Caco-2 (cell line): ENCODE measurements at places on chromosomes 13 and 19.

DNA sequence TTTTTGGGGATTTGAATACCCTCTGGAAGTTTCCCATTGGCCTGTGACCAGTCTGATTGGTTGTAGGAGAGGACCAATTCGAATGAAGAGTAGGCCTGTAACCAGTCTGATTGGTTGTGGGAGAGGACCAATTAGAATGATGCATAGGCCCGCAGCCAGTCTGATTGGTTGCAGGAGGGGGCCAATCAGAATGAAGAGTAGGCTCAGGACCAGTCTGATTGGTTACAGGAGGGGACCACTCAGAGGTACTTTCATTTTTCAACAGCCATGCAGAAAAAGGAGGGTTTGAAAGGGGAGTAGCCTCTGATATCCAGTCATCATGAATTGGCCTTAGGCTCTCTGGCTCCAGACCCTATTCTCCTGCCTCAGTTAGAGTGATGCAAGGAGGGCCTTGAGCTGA lies 30.4 kb upstream of the SLC1A5 start:
- peak; percentile 61 for DNase-seq

DNA sequence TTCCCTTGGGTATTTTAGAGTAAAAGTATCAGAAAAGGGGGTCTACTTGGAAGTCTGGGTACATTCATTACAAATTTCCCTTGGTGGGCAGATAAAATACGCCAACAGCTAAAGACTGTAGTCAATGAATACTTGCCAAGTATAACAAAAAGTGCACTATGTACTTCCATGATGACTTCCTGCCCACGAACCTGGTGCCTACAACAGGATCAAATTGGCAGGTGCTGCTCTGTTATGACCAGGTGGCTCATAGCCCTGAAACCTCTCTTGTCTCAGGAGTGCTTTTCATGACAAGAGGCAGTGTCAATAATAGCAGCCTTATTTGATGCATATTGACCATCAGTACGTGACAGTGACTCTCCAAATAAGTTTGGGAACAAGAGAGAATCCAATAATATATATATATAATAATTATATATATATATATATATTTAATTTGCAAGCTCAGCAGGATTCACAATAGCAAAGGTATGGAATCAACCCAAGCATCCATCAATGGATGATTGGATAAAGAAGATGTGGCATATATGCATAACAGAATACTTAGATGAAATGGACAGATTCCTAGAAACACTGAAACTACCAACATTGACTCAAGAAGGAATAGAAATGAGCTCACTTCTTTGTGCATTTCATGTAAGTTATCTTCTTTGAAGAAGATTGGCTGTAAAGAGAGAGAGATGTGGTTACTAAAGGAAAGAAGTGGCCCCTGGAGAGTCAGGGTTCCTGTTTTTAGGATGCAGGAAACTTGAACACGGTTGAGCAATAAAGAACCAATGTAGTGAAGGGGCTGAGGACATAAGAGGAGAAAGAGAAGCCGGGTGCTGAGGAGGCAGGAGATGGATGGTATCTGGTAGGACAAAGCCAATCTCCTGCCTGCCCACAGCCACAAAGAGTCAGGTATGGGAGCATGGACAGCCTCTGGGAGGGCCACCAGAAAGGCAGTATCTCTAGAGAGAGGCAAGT lies 52.0 kb upstream of the GTF2F2 start:
- DNase-seq, result no peak

DNA sequence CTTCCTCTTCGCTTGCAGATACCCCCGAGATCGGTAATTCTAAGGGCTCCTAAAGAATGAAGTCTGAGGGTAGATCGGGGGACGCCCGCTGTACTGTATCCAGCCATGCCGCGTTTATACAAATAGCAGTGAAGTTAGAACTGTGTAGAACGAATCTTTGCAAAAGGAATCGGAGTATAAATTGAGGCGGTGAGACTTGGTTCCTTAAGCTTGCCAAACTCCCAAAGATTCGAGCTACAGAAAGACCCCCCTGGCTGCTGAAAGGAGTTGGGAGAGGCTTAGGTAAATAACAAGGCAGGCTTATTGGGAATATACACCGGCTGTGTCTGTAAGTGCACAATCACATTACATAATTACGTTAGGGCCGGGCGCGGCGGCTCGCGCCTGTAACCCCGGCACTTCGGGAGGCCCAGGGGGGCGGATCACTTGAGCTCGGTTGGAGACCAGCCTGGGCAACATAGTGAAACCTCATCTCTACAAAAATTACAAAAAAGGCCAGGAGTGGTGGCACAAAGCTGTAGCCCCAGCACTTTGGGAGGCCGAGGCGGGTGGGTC lies 12.2 kb downstream of the TMEM160 start:
- DNase-seq, result peak; percentile 69

- DNase-seq, result no peak
Measured at GRCh38 chr19:38898788-38899446, 501 bp downstream of the SIRT2 start.

- peak; percentile 32 for DNase-seq
Measured at GRCh38 chr13:109802936-109803335, 16.6 kb upstream of the IRS2 start.

DNA sequence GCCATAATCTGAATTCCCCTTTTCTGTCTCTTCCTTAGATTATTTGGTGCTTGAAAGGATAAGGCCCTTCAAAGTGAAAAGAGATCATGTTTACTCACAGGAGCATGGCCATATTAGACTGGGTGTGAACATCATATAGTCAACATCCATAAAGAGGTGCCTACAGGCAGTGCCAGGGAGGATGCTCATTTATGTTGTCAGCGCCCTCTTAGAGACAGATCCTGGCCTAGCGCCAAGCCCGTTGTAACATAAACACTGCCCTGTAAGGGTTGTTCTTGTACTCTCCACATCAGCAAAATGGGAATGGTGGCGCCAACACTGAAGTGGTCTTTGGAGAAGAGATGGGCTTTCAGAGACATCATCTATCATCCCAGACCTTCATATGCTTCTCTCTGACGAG lies 16.1 kb downstream of the PCDH8 start:
- no peak for DNase-seq

GRCh38 chr13:25733696-25734435 lies 317.9 kb downstream of the SHISA2 start:
- no peak for DNase-seq

DNA sequence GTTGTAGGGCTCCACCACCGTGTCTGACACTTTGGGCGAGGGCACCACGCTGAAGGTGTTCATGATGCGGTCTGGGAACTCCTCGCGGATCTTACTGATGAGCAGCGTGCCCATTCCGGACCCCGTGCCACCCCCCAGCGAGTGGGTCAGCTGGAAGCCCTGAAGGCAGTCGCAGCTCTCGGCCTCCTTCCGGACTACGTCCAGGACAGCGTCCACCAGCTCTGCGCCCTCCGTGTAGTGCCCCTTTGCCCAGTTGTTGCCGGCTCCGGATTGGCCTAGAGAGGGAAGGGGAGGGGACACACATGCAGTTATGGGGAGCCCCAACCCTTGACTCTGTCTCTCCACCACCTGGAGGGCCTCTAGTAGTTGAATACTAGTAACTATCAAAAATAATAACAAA lies 6.2 kb downstream of the TUBB4A start:
- no peak for DNase-seq

GRCh38 chr19:11496391-11497163 lies 9.1 kb downstream of the ZNF653 start:
- peak; percentile 76 for DNase-seq

DNA sequence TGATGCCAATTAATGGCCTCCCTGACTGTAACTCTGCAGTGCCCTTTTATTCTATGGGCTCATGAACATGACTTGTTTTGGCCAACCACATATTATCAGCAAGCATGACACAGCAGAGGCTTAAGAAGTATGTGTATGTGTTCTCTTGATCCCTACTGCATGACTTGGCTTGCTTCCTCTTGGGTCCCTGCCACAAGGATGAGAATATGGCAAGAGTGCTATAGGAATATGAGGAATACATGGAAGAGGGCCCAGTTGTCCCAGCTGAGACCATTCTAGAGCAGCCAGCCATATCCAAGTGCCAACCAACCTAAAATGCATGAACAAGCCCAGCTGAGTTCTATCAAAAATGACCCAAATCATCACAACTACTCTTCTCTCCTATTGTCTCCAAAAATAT lies 576.7 kb upstream of the PCDH9 start:
- DNase-seq, result no peak

- DNase-seq, result no peak
Measured at GRCh38 chr19:17790059-17790780, 4.7 kb upstream of the B3GNT3 start.

- DNase-seq, result no peak
Measured at GRCh38 chr13:91359631-91360030, 12.1 kb downstream of the MIR17HG start.

DNA sequence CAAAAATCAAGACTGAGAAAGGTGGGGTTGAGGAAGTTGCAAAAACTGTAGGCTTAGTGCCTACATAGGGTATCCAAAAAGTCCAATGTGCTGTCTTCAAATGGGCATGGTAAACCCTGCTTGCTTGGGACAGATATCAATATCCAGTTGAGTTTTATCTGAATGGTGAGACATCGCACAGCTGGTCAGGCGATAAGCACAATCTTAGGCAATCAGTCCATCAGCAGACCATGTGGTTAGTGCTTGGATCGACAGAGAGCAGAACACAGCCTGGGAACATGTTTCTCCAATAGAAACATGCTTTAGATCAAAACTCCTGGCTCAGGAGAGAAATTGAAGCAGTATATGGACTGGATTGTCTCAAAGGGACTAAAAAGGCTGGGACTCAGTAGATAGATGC lies 151.3 kb upstream of the IPO5 start:
- DNase-seq, result no peak

DNA sequence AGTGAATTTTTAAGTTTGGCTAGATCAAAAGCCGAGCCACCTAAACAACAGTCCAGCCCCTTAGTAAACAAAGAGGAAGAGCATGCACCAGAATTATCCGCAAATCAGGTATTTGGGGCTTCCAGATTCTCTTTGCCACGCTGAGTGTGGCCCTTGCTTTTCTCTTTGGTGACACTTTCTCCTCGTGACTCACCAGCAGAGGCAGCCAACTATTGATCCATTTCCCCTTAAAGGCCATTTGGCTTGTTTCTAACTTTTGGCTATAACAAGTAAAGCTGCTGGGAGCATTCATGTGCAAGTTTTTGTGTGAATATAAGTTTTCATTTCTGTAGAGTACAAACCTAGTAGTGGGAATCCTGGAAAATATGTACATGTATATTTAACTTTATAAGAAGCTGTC lies 17.6 kb upstream of the WDR88 start:
- no peak for DNase-seq

GRCh38 chr19:49326165-49326704 lies 1.2 kb upstream of the SLC6A16 start:
- no peak for DNase-seq

DNA sequence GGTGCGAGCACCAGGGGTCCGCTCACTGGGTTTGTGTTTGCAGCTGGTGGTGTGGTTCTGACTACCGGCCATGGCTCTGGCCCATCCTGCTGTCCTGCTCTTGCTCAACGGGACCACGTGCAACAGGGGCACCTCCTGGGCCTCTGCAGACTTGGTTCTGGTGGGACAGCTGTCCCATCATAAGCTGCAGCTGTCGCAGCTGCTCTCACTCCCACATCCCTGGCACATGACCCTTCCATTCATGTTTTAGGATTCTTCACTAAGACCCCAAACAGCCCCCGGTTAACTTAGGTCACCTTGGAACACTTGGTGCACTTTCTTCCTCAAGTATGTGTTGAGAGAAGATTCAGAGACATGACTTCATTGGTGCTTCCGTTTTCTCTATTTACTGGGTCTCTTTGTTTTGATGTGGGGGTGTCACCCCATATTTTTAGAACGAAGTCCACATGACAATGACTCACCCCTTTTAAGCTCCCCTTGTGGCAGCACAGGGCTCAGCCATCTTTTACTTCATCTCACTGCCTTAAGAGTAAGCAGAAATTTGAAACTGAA lies 68.4 kb upstream of the ARHGEF7 start:
- no peak for DNase-seq

DNA sequence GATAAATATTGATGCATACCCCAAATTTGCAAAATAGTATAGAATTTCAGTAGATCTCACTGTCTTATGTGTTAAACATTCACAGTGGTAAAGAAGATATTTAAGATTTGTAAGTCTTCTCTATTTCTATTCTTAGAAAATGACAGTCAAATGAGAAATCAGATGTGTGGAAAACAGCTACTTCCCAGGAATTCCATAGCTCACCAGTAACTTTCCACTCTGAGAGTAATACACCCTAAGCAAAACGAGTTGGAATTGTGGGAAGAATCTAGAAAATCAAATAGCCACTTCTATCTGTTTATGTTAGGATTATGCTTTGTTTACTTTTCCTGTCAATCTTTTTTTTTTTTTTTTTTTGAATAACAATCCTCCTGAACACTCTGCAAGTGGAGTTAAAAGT lies 69.1 kb downstream of the FLT1 start:
- no peak for DNase-seq

- DNase-seq, result no peak
Measured at GRCh38 chr13:111051041-111051725, 63.9 kb upstream of the ARHGEF7 start.

DNA sequence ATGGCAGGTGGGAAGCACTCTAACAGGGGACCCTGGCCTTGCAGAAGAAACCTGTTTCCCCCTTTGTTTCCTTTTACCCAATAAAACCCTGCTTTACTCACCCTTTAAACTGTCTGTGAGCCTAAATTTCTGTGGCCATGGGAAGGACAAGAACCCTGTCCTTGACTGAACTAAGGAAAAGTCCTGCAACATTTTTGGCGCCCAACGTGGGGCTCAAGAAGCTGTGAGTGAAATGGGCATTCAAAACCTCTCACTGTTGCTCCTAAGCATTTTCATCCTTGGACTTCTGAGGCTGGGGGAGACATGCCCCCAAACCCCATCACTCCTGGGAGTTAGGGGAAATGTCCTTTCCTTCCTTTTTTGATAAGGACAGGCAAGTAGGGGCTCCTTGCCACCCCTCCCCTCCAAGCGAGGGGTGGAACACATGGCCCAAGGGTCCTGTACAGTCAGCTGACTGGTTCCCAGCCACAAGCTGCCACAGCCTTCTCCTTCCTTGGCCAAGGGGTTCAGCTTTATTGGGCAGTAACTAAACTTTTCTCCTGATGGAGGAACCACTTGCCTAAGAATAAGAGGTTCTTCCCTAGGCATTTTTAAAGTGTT lies 381.6 kb downstream of the KLF5 start:
- peak; percentile 53 for DNase-seq

DNA sequence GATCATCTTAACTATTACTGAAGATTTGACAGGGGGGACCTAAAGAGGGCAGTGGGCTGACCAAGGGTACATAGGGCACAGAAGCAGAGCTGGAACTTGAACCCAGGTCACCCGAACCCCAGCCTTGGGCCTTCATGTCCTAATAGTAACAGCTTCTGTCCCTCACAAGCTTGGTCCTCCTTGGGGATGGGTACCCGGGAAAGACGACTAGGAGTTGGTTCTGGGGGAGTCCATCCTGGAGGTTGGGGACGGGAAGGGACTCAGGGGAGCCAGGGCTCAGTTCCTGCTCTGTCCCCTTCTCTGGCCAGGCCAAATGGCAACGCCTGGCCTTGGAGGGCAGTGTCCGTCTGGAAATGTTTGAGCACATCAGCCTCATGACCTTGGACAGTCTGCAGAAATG lies 39.6 kb upstream of the CYP4F8 start:
- no peak for DNase-seq

- no peak for DNase-seq
Measured at GRCh38 chr19:10384580-10384979, 4.2 kb upstream of the TYK2 start.

- peak; percentile 23 for DNase-seq
Measured at GRCh38 chr13:30934381-30934780, 1.9 kb downstream of the TEX26 start.
